ENCODE measurements at places on chromosomes 12 and 14.

- no peak for DNase-seq
Observed at GRCh38 chr14:36281309-36281708, 39.1 kb downstream of the MBIP start.

DNA sequence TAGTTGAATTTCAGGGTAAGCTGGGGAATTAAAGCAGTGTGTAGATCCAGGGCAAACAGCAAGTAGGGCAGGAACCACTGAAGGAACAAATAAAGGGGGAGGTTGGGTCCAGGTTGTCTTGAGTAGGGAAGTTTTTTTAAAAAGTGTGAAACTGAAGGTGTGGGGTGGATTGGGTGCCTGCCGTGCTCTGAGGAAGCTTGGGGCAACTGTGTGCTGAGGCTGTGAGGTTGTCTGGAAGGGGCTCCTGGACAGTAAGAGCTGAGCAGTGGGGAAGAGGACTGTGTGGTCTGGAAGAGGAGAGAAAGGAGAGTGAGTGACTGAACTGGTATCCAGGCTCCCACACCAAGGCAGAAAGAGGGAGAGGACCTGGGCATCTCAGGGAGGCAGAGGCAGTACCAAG, 10.9 kb upstream of the GPR162 start:
- DNase-seq, result no peak

GRCh38 chr12:89217472-89217871, 134.8 kb downstream of the DUSP6 start:
- no peak for DNase-seq

DNA sequence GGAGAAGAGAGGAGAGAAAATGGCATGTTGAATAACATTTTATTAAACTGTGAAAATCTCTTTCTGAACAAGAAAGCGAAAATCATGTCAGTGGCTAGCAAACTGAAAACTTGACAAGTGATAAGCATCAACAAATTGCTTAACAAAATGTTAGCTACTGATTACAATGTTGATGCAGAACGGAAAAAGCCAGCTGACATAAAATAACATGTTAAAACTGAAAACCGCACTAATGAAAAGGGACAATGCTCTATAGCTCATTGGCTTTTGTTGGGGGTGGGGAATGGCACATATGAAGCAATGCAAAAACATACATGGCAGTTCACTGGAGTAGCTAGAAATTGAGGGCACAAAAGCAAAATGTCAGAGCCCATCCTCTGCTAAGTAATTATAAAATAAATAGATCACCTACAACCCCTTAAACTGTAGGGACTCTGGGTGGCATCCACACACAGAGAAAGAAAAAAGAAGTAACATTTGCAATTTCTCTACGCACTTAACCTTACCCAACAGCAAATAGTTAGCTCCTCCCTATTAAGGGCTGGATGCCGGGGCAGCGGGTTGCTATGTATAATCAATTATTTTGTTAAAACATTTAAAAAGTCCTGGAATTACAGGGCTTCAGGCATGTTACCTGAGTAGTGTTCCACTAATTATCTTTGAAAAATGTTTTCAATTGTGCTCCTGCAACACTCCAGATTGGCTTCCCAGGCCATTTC, 129.2 kb upstream of the USP15 start:
- no peak for DNase-seq

DNA sequence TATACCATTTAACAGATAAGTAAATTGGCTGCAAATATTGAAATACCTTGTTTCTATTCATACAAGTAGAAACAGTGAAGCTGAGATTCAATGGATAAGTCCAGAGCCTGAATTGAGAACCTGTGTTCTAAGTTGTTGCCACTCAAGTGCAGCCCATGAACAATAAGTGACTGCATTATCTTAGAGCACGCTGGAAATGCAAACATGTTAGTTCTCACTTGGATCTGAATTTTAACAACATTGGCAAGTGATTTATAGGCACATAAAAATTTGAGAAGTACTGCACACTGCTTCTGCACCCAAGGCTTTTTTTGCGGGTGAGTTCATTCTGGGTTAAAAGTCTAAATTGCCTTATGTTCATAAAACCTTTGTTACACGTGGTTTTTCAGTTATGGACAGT, 484.3 kb downstream of the NAV3 start:
- no peak for DNase-seq

GRCh38 chr14:68140076-68140741, 320.6 kb downstream of the RAD51B start:
- DNase-seq, result peak; percentile 87

DNA sequence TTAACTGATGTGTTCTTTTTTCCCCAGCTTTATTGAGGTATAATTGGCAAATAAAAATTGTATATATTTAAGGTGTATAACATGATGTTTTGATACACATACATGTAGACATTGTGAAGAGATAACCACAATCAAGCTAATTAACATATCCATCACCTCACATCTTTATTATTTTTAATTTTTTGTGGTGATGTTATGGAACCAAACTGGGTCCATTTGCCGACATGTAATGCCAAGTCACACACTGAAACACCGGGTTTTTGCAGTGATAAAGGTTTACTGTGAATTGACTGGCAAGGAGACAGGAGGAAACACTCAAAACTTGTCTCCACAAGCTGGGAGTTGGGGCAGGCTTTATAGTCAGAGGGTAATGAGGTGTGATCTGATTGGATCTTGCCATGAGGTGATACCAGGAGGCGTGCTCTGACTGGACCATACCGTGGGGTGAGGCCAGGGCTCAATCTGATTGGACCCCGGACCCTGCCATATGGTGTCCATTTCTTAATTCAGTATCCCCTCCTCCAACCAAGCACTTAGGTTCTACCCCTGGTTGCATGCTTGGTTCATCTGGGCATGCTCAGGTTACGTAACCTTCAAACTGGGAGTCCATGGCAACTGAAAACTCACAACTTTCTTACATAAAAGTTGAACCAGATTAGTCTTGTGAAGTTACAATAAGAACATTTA, 11.8 kb upstream of the WSCD2 start:
- DNase-seq, result no peak

- DNase-seq, result no peak
Observed at GRCh38 chr12:105935106-105935505, 203.6 kb downstream of the NUAK1 start.

GRCh38 chr12:54349679-54350078, 14.6 kb downstream of the GPR84 start:
- DNase-seq, result no peak

GRCh38 chr14:23580948-23581281, 2.3 kb upstream of the JPH4 start:
- no peak for DNase-seq

DNA sequence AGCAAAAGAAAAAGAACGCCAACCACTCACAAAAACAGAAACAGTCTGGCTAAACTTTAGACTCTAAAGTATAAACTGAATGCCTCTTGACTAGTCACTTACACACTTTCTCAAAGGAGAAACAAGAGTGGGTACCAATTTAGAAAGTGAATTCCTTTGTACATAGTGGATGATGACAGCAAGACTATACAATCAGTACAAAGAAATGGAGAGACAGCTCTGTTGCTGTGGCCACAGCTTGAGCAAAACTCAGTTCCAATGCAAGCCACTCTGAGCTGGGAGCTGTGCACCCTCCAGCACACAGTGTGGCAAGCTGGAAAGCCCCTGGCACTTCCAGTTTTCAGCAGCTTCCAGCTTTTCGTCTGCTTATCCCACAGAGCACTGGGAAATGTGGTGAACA, 21.7 kb downstream of the NT5DC3 start:
- no peak for DNase-seq

GRCh38 chr12:78359520-78359919, 505.1 kb upstream of the SYT1 start:
- peak; percentile 92 for DNase-seq

DNA sequence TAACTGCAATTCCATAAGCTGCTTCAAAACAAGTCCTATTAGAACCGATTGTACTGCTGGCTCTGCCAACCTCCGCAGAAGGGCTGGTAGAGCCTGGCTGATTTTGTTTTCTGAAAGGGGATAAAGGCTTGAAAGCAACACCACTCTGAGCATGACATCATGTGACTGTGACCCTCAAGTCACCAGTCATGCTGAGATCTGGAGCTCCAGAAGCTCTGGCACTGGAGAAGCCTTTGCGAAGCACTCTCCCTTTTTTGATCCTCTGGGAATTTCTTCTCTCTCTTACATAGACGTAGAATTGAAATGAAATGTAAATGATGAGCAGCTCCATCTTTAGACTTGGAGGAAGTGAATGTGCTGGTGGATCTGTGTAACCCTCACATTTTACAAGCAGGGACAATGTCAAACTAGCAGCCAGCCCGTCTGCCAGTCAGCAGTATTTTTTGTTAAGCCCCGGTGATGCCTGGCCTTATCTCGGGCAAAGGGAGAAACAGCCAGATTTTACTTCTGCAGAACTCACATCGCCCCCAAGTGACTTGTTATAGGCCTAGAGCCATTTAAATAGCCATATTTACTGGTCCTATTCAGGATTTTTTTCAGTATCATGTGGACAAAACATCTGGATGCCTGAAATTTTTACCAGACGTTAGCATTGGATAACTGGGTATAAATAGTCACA, 112.1 kb upstream of the NPAS3 start:
- peak; percentile 12 for DNase-seq

GRCh38 chr14:59395672-59396071, 69.5 kb downstream of the GPR135 start:
- DNase-seq, result no peak

DNA sequence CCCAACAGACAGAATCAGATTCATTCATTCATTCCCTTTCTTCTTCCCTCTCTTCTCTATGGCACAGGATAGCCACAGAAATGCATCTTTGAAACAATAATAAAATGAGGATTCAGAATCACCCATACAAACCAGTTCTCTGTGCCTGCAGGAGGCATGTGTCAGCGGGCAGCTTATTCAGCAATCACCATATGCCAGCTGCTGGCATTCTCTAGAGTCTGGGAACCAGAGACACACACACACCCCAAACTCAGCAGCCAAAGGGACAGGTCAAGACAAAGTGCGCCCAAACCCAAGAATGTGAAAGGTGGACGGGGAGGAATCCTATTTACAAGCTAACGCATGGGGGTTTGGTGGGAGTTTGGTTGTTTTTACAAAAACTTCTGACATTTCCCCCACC, 14.1 kb downstream of the ARF3 start:
- peak; percentile 66 for DNase-seq

- DNase-seq, result no peak
Observed at GRCh38 chr12:85445060-85445938, 165.3 kb downstream of the ALX1 start.

DNA sequence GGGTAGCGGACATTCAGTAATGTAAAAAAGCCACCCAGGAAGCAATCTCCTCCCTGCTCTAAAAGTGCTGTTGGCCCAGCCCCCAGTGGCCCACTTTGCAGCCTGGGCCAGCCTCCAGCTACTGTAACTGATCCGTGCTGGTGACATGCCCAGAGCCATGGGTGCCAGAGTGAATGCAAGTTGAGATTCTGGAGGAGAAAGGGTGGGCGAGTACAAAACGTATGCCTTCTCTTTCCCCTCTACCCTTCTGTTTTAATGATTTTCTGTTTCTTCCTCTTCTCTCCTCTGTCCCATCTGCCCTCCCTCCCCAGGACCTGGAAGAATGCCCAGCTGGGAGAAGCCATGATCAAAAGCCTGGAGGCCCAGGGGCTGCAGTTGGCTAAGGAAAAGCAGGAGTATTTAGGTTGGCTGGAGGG, 16.9 kb downstream of the PLEKHD1 start:
- peak; percentile 77 for DNase-seq

DNA sequence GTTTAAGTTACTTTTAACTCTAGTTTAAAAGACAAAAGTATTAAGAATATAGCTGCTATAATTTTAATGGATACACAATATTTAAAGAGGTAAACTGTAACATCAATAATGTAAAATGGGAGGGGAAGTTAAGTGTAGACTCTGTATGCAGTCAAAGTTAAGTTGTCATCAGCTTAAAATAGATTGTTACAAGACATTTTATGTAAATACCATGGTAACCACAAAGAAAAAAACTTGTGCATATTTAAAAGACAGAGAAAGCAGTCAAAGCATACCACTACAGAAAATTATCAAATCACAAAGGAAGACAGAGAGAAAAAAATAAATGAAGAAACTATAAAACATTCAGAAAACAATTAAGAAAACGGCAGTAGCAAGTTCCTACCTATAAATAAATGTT, 73.3 kb downstream of the CEP128 start:
- no peak for DNase-seq

DNA sequence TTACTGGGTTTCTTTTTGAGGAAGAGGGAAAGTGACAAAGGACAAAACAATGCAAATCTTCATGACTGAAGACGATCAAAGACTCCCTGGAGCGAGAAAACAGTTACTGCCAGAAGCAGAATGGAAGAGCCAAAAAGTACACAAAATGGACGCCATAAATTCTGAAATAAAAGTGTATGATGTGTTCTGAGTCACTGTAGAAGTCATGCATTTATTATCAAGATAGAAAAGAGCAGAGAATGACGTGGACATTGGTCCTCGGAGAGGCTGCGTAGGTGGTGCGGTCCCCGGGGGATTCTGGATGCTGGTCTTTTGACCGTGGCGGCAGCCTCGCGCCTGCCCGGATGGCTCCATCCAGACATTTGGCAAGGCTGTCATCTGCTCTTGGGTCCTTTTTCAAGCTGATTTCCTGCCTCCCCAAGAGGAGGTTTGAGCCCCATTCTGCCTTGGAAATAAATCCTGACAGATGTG, 52.8 kb downstream of the C14orf132 start:
- no peak for DNase-seq

DNA sequence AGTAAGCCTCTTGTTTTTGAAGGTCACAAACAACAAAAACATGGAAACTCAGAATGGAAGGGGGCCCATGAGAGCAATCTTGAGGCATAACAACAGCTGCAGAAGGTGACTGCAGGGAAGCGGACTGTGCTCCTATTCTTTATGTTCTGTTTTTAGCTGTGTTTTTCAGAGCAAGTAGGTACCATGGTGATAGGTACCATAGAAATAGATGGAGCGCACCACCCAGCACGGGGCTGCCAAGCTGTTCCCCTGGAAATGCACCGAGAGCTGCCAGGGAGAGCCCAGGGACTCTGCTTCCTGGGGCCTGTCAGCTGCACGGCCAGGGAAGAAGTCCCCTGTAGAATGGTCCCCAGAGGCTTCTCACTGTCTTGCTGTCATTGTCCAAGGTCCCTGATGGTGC, 32.8 kb downstream of the DGLUCY start:
- DNase-seq, result no peak

- no peak for DNase-seq
Observed at GRCh38 chr12:106897981-106898901, 57.5 kb upstream of the TMEM263 start.

DNA sequence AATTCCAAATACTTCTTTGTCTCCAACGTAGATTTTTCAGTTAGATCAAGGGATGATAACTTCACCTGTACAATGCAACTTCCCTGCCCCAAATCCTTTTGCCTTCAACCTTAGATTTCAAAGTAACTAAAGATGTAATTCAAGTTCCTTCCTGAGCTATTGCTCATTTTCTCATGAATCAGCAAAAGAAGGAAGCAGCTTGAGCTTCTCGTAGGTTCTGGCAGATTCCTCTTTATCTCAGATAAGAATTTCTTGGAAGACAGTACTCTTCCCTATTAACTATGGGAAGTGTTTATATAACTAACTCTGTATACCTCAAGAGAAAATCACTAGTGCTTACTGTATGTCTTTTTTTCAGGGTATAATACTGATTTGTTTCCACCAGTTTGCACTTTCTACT, 203.8 kb downstream of the RASSF9 start:
- DNase-seq, result no peak

- DNase-seq, result no peak
Observed at GRCh38 chr14:68442828-68443629, 349.8 kb downstream of the ZFP36L1 start.

- no peak for DNase-seq
Observed at GRCh38 chr12:95625012-95625411, 73.7 kb upstream of the USP44 start.
